Activated effector memory CD4-positive, alpha-beta T cell treated with Interleukin-2 at 50 U/mL for 16 hours (primary cell): ENCODE measurements at places on chromosomes 2 and 18.

DNA sequence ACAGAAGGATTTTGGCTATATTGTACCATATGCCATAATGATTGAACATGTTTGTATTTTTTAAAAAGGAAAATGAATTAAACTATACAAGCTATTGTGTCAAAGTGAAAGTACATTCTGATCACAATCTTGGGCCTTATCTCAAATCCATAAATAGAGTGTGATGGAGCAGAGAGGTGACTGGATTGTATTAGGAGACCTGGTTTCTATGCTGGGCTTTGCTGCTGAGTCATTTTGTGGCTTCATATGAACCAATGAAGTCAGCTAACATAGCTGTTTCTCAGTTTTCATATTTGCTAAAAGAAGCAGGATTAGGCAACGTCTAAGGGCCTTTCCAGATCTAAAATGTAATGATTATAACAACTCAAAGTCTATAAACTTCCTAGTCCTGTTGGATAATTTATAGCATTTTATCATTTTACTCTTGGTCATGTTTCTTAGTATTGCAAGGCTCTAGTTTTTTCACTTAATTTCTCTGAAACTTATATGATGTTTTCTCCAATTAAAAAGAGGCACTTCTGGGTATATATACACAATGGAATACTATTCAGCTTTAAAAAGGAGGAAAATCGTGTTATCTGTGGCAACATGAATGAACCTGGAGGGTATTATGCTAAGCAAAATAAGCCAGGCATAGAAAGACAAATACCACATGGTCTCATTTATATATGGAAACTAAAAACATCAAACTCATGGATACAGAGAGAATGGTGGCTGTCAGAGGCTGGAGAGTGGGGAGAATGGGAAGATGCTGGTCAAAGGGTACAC lies 112.3 kb downstream of the MEP1B start:
- DNase-seq = no peak

DNA sequence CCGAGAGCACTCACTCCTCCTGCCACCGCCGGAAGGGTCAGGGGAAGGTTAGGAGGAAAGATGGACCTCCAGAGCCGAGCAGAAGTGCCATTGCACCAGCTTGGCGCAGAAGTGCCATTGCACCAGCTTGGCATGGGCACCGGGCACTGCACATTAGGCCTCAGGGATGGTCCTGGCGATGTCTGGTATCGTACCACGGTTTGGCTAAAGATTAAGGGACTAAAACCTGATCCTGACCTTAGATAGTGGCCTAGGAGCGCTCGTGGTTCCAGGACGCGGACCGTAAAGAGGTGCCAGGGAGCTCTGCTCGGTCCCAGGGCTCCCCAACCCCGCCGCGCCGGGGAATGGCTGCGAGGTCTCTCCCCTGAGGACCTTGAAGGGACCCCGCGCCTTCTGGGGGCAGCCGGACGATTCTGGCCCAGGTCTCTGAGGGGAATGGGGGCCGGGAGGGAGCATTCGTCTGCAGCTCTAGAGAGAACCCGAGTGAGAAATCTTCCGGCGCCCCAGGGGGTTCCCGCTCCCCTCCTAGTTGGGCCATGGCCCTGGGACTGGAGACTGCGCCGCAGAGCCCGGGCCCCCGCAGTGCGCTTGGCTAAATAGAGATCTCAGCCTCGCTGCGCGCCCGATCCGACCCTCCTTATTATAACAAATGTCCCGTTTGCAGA lies 1.8 kb downstream of the PAX8 start:
- DNase-seq = no peak

- DNase-seq = no peak
These were observed 83.2 kb upstream of the TNP1 start for GRCh38 chr2:216943109-216943508.

- no peak for DNase-seq
These were observed 64.7 kb upstream of the TMEM247 start for GRCh38 chr2:46414701-46415100.

DNA sequence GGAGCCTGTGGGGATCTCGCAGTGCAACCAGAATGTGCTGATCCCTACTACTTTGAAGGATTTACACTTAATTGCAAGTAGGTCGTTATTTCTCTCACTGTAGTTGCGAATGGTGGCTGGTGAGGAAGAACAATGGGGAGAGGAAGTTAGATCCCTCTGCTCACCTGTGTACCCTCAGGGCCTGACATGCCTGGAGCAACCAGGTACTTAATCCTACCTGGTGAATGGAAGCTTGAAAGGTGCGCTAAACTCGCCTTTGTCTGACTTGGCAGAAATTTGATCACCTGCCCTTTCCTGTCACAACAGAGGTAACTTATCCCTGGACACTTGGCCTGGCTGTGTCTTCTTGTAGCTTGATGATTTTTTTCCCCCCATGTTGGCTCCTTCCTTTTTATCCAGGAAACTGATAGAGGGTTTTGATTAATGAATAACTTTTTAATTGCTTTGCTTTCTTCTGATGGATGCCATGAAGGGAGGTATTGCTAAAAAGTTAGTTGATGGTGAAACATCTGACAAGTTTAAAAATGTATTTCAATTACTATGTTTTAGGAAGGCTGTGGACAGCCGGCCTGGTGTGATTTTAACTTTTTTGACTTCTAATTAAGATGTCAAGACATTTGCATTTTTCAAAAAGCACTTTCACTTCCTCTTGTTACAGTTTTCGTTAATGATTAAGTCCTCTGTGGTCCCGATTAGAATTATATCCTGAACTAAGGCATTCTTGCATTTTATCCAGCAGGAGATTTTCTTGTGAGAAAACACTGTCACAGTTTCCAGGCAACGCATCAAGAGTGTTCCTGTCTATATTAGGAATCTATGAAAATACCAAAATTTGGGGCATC lies 9.2 kb downstream of the SGPP2 start:
- DNase-seq = no peak

DNA sequence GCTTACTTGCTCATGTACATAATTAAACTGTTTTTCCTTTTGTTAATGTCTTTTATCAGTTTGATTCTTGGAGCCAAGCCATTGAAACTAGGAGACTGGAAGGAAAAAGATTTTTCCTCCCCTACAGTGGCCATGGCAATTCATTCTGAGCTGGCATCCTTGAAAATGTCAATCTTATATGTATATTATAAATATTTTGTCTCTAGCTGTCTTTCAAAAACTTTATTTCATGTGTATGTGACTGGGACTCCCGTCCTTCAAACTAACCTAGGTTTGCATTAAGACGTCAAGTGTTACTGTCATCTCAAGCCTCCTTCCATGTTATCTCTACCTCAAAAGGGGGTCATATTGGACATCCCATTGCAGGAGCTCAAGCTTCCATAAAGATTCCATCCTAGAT lies 280.4 kb downstream of the HRH4 start:
- no peak for DNase-seq

DNA sequence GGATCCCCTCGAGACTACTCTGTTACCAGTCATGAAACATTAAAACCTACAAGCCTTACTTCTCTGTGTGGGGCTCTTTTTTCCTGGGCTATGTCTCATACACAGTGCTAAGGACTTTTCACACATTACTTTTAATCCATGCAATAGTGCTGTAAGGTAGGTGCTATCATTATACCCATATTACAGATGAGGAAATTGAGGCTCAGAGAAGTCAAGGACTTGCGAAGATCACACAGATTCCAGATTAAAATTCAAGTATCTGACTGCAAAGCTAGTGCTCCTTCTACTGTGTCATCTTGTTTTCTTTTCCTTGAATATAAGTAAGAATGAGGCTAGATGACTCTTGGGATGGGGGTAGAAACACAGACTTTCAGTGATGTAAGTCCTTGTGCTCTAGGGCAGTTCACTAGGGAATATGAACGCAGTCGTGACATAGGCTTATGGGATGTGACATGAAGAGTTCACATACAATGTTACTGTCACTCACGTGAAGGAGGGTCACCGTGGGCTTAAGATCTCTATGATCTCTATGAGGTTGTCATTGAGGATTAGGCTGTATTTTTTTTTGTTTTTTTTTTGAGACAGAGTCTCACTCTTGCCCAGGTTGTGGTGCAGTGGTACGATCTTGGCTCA lies 7.0 kb upstream of the DGUOK start:
- DNase-seq = no peak

- DNase-seq = no peak
These were observed 686.2 kb upstream of the FSHR start for GRCh38 chr2:49840428-49840975.

GRCh38 chr18:22282311-22283115 lies 113.1 kb downstream of the GATA6 start:
- DNase-seq = no peak

GRCh38 chr2:186442885-186443284 lies 43.2 kb upstream of the ZC3H15 start:
- DNase-seq = no peak

GRCh38 chr2:198657512-198658121 lies 800.1 kb downstream of the SATB2 start:
- no peak for DNase-seq

DNA sequence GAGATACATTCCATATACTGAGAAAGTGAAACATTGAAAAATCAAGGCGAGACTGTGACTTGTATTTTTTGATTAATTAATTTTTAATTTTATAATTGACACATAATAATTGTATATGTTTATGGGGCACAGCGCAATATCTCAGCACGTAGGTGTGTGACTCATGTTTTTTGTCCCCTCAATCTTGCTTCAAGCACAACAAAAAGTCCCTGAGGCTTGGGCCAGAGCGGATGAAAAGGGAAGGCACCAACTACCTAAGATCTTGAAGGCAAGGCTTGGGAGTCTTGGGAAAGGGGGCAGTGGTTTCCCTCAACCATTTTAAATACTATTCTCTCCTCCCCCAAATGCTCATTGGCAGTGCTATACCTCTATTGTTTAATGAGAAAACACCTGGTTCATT lies 9.9 kb downstream of the SGPP2 start:
- no peak for DNase-seq

- DNase-seq = no peak
These were observed 178.3 kb upstream of the SERPINE2 start for GRCh38 chr2:224217233-224217961.

DNA sequence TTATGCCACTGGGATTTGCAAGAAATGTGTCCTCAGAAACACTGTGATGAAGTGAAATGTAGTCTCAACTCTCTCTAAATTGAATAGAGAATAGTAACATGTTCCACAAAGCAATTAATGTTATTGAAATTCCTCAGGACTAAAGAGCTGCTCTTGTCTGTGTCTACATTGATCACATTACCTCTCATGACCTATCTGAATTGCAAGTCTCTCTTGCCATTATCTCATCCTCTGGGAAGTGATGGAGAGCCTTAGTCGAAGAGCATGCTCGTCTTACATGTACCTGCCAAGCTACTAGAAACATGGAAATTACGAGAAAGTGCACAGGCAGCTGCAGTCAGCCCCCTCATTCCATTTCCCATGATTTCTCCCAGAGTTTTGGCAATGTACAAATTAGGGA lies 561.1 kb upstream of the ZNF804A start:
- no peak for DNase-seq

DNA sequence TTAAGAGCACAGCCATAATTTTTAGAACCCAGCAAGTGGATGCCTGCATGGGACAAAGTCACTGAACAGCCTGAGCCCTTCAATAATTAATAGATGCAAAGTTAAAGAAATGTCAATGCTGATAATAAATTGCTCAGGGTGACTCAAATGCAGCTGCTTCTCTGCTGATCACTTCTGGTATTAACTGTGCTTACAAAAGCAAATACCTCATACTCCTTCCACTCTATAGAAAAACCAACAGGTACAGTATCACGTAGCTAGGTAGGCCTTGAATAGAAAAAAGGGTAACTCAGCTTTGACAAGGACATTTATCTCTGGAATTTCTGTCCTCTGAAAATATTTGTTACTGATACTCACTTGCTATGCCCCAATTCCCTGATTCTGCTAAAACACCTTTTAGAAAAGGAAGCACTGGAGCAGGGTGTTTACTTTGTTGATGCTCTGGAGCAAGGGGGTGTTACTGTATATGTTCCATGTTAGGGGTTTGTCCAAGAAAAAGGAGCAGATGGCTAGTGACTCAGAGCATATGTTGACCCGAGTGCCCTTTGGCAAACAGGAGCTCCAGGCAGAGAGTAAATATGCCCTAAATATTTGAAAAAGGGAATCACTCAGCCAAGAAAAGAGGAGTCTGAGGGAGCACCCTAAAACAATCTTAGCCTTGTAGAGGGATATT lies 59.1 kb upstream of the RTN4 start:
- DNase-seq = no peak

GRCh38 chr18:12049978-12050811 lies 43.4 kb upstream of the ANKRD62 start:
- DNase-seq = no peak

- DNase-seq = no peak
These were observed 148.4 kb downstream of the SH3RF3 start for GRCh38 chr2:109277406-109277805.
